Stimulated activated CD8-positive, alpha-beta memory T cell treated with anti-CD3 and anti-CD28 coated beads, Interleukin-4, amount 100 ng/mL, for 24 hours (primary cell): ENCODE measurements at places on chromosomes 4 and X.

DNA sequence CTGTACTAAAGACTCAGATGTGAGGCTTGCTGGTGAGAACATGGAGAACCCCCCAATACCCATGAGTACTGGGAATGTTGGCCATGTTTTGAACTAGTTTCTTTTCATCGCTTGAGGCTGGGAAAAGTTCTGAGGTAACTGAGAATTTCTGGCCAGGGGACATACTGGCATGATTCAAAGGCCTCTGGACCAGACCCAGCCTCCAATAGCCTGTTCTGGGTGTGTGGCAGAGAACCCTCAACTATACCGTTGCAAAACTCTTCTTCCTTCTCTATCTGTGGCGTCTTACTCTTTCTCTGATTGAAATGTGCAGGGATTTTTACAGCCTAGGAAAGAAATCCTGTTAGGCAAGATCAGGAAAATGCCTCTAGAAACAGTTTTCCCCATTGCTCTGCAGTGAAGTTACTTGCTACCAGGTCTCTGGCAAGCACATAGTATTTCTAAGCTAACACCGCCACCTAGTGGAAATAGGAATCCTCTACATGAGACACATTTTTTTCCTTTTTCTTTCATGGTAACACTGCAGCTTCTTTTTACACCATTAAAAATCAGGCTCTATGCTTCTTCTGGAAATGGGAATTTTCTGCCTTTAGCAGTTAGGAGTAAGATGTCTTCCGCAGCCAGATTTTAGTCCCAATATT is 170.7 kb upstream of the ZCCHC13 start:
- no peak for DNase-seq

- no peak for DNase-seq
Observed at GRCh38 chrX:10484683-10485247, 135.6 kb downstream of the MID1 start.

DNA sequence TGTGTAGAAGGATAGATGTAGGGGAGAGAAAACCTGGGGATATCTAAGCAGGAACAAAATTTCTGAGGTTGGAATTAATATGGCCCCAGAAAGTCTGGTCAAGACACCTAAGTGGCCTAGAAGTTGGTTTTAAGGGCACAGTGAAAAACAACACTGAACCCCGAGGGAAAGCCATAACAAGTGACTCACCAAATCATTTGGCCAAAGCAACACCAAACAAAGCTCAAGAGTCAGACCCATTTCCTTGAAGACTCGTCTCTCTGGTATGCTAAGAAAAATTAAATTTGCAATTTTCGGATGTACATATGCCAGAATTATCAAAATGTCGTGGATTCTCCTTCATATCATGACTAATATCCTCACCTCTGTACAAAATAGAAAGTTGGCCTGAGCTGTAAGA is 162.9 kb downstream of the SMIM20 start:
- DNase-seq = no peak

DNA sequence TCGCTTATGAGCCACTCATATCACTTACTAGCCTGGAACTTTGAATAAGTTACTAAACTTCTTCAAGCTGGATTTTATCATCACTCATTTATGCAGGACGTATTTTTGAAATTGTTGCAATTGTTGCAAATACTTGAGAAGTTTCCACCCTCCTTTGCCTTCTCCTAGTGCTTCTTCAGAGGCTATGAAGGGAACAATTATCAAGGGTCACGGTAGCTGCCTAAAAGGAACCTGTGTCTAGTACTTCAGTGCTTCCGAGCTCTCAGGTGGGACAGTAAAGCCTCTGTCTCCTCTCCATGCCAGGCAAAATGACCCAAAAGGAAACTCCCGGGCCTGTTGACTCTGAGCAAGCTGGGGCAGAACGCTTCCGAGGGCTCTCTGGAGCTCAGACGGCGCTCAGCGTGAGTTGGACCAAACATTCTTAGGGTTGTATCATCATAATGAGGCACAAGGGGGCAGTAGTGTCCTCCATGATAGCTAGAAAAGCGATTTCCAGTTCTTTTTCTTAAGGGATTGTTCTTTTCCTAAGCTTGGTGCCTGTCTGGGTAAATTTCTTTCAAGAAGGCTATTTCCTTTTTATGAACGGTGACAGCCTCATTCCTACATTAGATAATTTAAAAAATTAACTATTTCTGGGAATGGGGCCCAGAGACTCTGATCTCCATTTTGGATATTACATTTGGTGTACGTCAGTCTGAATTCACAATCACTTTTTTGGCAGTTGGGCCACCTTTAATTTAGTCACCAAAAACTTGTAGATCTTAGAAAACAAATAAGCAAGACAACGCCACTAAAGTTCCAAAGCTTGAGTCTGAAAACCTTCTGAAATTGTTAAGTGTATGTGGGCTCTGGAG is 73.1 kb downstream of the PACRGL start:
- DNase-seq = no peak

GRCh38 chr4:90582087-90582486 is 454.9 kb downstream of the CCSER1 start:
- DNase-seq = no peak

- DNase-seq = no peak
Observed at GRCh38 chr4:158159718-158160094, 13.1 kb downstream of the GASK1B start.

- DNase-seq = no peak
Observed at GRCh38 chrX:150324035-150324728, 38.9 kb upstream of the MAMLD1 start.

GRCh38 chr4:109576462-109576861 is 16.4 kb downstream of the MCUB start:
- DNase-seq = no peak

GRCh38 chrX:51641421-51642021 is 22.8 kb upstream of the CENPVL3 start:
- no peak for DNase-seq

GRCh38 chr4:170465429-170465828 is 375.7 kb upstream of the AADAT start:
- DNase-seq = no peak

- DNase-seq = no peak
Observed at GRCh38 chrX:154029439-154029838, 9.7 kb upstream of the IRAK1 start.

- DNase-seq = no peak
Observed at GRCh38 chrX:139828033-139828432, 104.8 kb downstream of the ATP11C start.

DNA sequence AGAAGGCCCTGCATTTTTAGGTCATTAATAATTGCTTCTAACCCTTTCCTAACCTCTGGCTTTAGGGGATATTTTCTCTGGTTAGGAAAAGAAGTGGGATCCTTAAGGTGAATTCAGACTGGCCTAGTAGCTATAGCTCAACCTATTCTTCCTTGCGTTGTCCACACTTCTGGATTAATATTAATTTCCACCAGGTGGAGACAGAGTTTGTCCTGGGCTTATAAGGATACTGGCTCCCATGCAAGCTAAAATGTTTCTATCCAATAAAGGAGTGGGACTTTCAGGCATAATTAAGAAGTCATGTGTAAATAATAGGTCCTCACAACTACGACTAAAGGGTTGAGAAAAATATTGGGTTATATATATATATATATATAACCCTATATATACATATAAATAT is 860.0 kb upstream of the POU3F4 start:
- DNase-seq = no peak

- DNase-seq = no peak
Observed at GRCh38 chr4:40682290-40683101, 52.8 kb upstream of the RBM47 start.

DNA sequence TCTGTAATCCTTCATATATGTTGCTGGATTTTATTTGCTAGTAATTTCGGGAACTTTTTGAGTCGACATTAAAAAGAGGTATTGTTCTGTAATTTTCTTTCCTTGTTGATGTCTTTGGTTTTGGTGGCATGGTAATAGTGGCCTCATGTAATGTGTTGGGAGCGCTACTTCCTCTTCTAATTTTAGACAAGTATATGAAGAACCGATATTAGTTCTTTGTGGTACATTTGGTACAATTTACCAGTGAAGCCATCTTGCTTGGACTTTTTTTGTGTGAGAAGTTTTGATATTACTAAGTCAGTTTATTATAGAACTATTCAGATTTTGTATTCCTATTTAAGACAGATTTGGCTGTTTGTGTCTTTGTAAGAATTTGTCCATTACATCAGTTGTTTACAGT is 669.2 kb upstream of the AADAT start:
- no peak for DNase-seq

GRCh38 chrX:105753411-105753810 is 68.9 kb upstream of the NRK start:
- no peak for DNase-seq

DNA sequence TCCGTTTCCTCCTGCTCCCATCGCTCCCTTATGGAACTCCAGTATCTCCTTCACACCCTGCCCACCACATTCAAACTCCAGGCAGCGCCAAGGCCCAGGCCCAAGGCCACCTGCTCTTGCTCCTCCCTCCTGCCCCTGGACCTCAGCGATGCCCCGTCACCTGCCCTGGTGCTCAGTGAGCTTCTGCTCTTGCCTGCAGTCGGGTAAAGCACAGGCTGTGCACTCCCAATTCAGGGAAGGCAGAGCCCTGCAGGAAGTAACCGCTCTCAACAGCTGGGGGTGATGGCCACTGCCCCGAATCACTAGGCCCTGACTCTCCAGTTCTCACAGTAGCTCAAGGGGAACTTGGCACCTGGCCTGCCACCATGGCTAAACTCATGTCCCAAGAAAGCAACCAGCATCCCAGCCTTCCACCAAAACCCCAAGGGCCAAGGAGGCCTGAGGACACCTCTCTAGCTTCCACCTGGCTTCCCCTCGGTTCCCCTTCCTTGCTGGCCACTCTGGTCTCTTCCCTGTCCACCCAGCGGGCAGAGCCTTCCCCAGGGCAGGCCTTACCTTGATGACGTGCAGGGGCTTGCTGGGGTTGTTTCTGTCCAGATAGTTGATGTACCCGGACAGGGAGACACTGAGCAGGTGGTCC is 29.3 kb downstream of the WDR1 start:
- DNase-seq = no peak

DNA sequence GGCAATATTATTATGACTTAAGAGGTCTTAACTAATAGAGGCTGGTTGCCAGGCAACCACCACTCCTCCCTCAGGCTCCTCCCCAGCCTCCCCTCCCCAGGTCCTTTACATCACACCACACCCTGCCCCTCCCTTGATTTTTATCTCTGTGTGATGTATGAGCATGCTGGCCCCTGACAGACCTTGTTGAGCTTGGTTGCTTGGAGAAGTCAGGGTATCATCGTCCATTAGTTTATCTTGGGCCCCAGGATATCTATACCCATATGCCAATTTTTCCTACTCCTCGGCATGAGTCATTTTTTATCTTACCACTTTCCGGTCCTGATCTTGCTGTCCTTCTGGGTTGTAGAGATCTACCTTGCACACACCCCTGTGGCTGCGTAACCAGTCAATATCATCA is 2.5 kb downstream of the AKAP4 start:
- no peak for DNase-seq

DNA sequence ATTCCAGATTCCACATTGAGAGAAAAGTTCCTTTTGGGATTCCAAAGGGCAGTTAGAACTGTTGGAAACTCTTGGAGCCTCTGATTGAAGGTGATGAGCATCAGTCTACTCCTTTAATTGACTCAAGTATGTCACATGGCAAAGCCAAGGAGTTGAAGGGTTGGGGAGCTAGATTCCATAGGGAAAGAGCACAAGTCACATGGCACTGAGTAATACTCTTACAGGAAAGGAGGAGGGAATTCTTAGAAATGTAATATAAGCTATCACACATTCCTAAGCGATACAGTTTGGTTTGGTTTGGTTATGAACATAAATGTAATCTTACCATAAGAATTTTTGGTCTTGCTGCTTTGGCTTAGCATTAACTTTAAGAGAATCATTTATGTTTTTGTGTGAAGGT is 15.7 kb downstream of the SPCS3 start:
- no peak for DNase-seq

GRCh38 chrX:44020693-44021092 is 47.5 kb upstream of the NDP start:
- DNase-seq = no peak

DNA sequence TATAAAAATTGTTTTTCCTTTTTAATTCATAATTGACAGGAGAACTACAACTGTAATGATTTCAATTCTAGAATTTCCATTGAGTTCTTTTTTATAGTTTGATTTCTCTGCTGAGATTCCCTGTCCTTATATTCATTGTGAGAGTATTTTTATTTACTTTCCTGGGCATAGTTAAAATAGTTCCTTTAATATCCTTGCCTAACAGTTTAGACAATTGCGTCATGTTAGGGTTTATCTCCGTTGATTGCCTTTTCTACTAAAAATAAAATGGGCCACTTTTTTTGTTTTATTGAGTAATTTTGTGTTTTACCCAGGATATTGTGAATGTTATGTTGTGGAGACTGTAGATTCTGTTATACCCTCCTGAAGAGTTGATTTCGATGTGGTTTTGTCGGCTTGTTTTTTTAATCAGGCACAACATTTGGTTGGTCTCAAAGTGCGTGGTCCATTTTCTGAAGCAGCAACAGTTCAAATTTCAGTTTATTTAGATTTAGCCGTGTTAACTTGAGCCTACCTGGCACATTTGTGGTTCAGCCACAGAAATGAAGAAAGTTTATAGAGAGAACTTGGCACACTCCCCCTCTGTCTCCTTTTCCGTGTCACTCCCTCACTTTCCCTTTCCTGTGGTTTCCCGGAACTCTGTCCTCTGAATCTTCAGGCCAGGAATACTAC is 16.0 kb upstream of the PRRG1 start:
- DNase-seq = no peak

DNA sequence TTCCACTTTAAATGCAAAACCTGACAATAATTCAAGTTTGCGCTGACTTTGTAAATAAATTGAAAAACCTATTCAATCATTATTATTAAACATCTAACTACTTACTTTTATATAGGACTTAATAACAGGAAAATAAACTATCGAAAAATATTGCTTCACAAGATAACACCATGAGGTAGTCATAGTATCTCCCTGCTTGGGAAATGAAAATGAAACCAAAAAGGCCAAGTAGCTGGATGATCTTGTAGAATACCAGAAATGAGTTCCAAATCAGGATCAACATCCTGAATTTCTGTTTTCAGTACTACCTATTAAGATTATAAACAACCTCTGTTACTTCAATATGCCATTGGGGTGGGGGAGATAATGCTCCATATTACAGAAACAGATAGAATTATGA is 58.9 kb downstream of the CHIC2 start:
- DNase-seq = no peak

DNA sequence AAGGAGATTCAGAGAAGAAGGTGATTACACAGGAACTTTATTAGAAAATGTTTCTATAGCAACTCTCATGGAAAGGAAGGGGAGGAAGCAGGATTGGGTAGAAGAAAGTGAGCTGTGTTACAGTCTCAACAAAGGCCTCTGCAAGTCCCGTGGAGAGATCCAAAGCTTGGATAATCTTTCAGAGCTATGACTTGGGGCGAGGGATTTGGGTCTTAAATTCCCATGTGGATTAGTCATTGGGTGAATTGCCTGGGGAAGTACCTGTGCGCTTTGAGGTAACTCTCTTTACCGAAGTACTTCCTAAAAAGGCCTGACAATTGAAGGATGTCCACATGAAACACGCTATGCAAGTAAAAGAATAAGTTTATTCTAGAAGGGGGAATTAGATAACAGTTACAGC is 133.8 kb upstream of the ANKRD50 start:
- DNase-seq = no peak

- no peak for DNase-seq
Observed at GRCh38 chr4:172147687-172148086, 334.5 kb downstream of the GALNTL6 start.
